Stimulated activated CD4-positive, alpha-beta T cell treated with anti-CD3 and anti-CD28 coated beads, TNF-alpha, amount 100 ng/mL, for 4 hours (primary cell): ENCODE measurements at places on chromosomes 5 and 9.

DNA sequence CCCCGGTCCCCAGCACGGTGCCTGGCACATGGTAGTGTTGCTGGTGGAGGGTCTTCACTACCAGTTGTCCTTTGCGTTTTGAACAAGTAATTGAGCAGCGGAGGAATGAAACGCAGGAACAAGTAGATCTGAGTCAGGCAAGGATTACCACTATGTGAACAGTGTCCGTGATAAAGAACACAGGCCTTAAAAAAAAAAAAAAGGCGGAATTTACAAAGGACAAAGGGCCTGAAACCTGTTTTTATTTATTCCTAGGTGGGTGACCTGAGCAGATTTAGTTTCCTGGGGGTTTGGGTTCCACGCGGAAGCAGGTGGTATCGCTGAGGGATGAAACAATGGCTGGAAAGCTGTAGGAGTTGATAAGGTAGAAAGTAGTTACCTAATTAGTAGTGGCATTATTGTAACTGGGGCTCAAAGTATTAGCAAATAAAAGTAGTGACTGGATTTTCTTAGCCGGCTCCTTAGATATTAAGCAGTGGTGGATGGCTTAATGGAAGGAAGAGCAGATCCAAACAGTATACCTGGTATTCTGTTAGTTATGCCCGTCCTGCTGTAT is 1.1 kb downstream of the RUSC2 start:
- no peak for DNase-seq

DNA sequence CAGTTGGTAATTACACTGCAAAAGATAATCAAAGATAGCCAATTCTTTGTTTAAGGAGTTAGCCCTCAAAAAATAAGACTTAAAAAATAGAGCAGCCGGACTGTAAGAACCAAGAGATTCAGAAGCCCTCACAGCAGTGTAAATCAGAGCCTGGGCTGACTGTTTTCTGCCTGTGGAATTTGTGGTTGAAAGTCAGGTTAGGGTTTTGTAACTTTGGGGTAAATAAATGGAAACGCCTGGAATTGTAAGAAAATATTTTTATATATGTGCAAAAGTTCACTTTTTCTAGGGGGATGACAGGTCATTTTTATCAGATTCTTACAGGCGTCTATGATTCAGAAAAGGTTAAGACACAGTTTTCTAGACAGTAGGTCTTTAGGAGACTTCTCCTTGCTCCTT is 35.6 kb downstream of the KLHL3 start:
- DNase-seq = no peak

GRCh38 chr9:2116073-2116472 is 100.9 kb downstream of the SMARCA2 start:
- DNase-seq = no peak

DNA sequence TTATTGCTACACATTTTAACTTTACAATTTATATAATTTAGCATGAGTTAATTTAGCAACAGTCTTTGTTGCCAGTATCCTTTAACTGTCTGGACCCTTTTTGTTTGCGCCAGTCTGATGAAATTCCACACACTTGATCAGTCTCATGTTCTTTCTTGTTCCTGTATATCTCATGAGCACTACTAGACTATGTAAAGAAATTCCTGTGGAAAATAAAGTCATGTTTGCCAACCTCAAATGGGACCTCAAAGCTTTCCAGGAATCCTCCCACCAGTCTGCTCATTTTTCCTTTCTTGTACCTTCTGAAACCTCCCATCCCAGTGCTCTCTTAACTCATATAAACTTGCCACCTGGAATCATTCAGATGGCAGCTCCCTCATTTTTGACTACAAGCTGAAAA is 8.0 kb downstream of the DMXL1 start:
- no peak for DNase-seq

- no peak for DNase-seq
Measured at GRCh38 chr5:139822553-139823425, 27.2 kb downstream of the PSD2 start.

- no peak for DNase-seq
Measured at GRCh38 chr9:33127881-33128280, 39.3 kb downstream of the B4GALT1 start.

DNA sequence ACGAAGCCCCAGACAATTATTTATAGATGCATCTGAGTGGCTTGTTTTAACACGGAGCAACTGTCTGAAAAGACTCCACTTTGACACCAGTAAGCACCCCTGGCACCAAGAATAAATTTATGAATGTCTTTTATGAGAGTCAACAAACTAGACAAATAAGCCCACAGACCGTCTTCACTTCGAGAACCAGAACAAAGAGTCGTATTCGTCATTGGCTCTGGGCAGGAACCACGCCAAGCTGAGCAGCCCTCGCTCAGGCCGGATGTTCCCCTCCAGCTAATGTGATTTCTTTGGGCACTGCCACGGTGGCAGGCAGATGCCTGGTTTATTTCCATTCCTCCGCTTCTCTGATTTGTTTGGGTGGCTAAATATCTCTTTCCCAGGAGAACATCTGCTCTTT is 91.9 kb upstream of the STC2 start:
- DNase-seq = no peak

DNA sequence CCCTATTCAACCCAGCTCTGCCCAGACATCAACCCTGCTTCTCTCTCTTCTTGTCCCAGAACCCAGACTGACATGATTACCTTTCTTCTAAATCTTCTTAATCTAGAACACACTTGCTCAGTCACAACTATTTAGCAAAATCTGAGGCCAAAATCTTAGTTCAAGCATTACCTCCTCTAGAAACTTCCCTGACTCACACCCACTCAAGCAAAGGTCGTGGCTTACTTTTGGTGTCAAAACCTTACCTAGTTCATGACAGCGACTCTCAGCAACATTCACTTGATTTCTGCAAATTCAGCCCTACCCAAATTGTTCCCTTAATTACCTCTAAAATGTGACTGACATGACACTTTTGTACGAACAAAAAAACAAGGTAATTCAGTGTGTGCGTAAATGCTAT is 130.2 kb downstream of the TLE1 start:
- DNase-seq = no peak

DNA sequence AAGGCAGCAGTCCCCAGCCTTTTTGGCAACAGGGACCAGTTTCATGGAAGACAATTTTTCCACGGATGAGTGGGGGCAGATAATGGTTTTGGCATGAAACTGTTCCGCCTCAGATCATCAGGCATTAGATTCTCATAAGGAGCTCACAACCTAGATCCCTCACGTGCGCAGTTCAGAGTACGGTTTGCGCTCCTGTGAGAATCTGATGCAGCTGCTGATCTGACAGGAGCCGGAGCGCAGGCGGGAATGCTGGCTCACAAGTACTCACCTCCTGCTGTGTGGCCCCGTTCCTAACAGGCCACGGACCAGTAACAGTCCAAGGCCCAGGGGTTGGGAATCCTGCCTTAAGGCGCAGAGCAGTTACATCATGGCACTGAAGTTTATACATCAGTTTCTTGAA is 3.3 kb upstream of the BRD3 start:
- DNase-seq = no peak

GRCh38 chr5:91158011-91158410 is 225.1 kb downstream of the ARRDC3 start:
- DNase-seq = no peak

DNA sequence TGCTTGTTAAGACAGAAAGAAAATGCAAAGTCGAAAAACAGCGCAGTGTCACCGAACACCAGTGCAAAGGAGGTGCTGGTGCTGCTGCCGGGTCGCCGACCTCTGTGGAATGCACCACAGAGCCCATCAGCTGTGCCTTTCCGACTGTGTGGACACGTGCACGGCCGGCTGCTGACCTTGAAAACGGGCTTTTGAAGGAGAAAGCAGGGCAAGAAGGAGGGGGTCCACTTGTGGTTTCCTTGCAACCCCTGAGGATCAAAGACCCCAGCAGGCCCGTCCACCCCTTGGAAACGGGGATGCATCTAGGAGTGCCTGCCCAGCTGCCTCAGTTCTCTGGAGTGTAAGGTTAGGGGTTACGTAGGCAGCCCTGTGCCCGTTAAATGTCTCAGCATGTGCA is 6.2 kb upstream of the OLFM1 start:
- DNase-seq = no peak

- peak; percentile 8 for DNase-seq
Measured at GRCh38 chr5:91101600-91102379, 281.3 kb downstream of the ARRDC3 start.

DNA sequence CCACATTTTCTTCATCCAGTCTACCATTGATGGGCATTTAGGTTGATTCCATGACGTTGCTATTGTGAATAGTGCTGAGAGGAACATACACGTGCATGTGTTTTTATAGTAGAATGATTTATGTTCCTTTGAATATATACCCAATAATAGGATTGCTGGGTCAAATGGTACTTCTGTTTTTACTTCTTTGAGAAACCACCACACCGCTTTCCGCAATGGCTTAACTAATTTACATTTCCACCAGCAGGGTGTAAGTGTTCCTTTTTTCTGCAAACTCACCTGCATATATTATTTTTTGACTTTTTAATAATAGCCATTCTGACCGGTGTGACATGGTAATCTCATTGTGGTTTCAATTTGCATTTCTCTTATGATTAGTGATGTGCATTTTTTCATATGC is 82.2 kb upstream of the RFX3 start:
- no peak for DNase-seq

GRCh38 chr5:148687427-148687826 is 33.1 kb upstream of the HTR4 start:
- no peak for DNase-seq

- DNase-seq = no peak
Measured at GRCh38 chr9:76297721-76298239, 96.4 kb downstream of the RFK start.

GRCh38 chr5:65730910-65731309 is 8.9 kb downstream of the NLN start:
- no peak for DNase-seq
